ENCODE measurements at places on chromosomes 5 and 9.
A peak's percentile ranks its signal among the peaks of the same experiment; 100 is the strongest.

DNA sequence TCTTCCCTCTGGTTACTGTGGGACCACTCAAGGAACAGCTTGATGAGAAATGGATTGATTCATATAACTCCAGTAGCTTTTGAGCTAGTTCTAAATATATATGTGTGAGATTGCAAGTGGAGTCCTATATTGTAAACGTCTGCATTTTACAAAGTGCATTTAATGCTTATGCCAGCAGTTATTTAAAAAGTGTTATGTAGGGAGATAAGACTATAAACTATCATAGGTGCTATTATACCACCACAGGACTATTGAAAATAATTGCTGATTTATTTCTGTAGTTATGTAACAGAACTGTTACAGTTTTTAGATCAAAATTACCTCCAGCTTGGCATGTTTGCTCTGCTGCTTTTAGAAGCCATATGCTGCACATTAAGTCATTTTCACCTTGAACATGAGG, 36.2 kb downstream of the PTCD2 start:
- H3K4me1 ChIP-seq, result no peaks in the 10 kb centered on the region
- peaks cover 8% of the 10 kb centered on the region for H3K36me3 ChIP-seq
- H3K27me3 ChIP-seq, result no peaks in the 10 kb centered on the region

- no peaks in the 10 kb centered on the region for H3K36me3 ChIP-seq
- peaks cover 12% of the 10 kb centered on the region for H3K4me1 ChIP-seq
- H3K27me3 ChIP-seq, result no peaks in the 10 kb centered on the region
- H3K27ac ChIP-seq, result peak overlapping the region; percentile 91
These were observed 1.3 kb downstream of the TNPO1 start for GRCh38 chr5:72817671-72818266.

GRCh38 chr5:71679714-71680113, 39.4 kb upstream of the CARTPT start:
- no peaks in the 10 kb centered on the region for H3K36me3 ChIP-seq
- H3K4me3 ChIP-seq, result no peak overlapping the region
- H3K27me3 ChIP-seq, result peaks cover 4% of the 10 kb centered on the region
- H3K4me1 ChIP-seq, result no peaks in the 10 kb centered on the region
- DNase-seq, result no peak
- H3K27ac ChIP-seq, result no peak overlapping the region

GRCh38 chr5:179867476-179867875, 8.9 kb upstream of the MRNIP start:
- H3K4me3 ChIP-seq, result no peak overlapping the region
- no peak for DNase-seq
- H3K36me3 ChIP-seq, result peaks cover 7% of the 10 kb centered on the region
- H3K27me3 ChIP-seq, result no peaks in the 10 kb centered on the region
- no peak overlapping the region for H3K27ac ChIP-seq

- H3K27ac ChIP-seq, result no peak overlapping the region
- no peaks in the 10 kb centered on the region for H3K27me3 ChIP-seq
- no peaks in the 10 kb centered on the region for H3K36me3 ChIP-seq
- H3K4me3 ChIP-seq, result no peak overlapping the region
- H3K4me1 ChIP-seq, result no peaks in the 10 kb centered on the region
These were observed 51.4 kb upstream of the IRX2 start for GRCh38 chr5:2802693-2803365.

GRCh38 chr5:135184646-135185045, 150.6 kb upstream of the PITX1 start:
- H3K27me3 ChIP-seq, result no peaks in the 10 kb centered on the region
- H3K36me3 ChIP-seq, result no peaks in the 10 kb centered on the region
- no peaks in the 10 kb centered on the region for H3K4me1 ChIP-seq
- no peak for DNase-seq

GRCh38 chr9:137694962-137695875, 76.4 kb downstream of the EHMT1 start:
- H3K4me1 ChIP-seq, result peaks cover 7% of the 10 kb centered on the region
- no peak overlapping the region for H3K4me3 ChIP-seq
- no peaks in the 10 kb centered on the region for H3K36me3 ChIP-seq
- no peaks in the 10 kb centered on the region for H3K27me3 ChIP-seq
- DNase-seq, result no peak

- H3K4me1 ChIP-seq, result peaks cover 8% of the 10 kb centered on the region
- no peak within 1 kb of the TSS for H3K4me3 ChIP-seq
- no peaks in the 10 kb centered on the region for H3K36me3 ChIP-seq
- no peak within 1 kb of the TSS for H3K27ac ChIP-seq
These were observed at the start of gene ENTPD8 for GRCh38 chr9:137441289-137441934. Gene ENTPD8, minus strand, starts transcription at chr9:137441357. Its CDS starts 3,072 bp downstream, at chr9:137438285.

DNA sequence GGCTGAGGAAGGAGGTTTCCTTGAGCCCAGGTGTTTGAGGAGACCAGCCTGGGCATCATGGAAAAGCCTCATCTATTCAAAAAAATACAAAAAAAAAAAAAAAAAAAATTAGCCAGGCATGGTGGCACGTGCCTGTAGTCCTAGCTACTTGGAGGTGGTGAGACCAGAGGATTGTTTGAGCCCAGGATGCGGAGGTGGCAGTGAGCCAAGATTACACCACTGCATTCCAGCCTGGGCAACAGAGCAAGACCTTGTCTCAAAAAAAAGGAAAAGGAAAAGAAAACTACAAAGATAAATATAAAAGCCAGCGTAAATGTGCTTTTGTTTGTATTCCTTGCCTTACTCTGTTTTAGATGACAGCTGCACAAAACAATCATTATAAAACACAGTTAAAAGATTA, 2249.2 kb upstream of the C9orf72 start:
- H3K27ac ChIP-seq, result no peak overlapping the region
- no peak overlapping the region for H3K4me3 ChIP-seq
- H3K27me3 ChIP-seq, result no peaks in the 10 kb centered on the region
- H3K36me3 ChIP-seq, result no peaks in the 10 kb centered on the region
- no peak for DNase-seq

DNA sequence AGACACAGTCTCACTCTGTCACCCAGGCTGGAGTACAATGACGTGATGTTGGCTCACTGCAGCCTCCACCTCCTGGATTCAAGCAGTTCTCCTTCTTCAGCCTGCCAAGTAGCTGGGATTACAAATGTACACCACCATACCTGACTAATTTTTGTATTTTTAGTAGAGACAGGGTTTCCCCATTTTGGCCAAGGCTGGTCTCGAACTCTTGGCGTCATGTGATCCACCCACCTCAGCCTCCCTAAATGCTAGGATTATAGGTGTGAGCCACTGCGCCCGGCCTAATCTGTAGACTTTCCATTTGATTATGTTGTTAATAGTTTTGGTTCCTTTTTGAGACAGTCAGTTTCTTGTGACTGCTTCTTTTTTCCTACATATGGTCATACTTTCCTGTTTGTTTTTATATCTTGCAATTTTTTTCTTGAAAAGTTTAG, 31.0 kb downstream of the MTREX start:
- H3K4me3 ChIP-seq, result no peak overlapping the region
- peak; percentile 48 for DNase-seq
- no peaks in the 10 kb centered on the region for H3K36me3 ChIP-seq

GRCh38 chr9:94920420-94921091, 194.1 kb downstream of the AOPEP start:
- no peak for DNase-seq
- H3K4me3 ChIP-seq, result no peak overlapping the region
- no peaks in the 10 kb centered on the region for H3K27me3 ChIP-seq
- no peaks in the 10 kb centered on the region for H3K4me1 ChIP-seq

- H3K4me1 ChIP-seq, result no peaks in the 10 kb centered on the region
- no peak overlapping the region for H3K27ac ChIP-seq
- no peaks in the 10 kb centered on the region for H3K27me3 ChIP-seq
- DNase-seq, result no peak
- no peak overlapping the region for H3K4me3 ChIP-seq
These were observed 55.7 kb upstream of the FANCC start for GRCh38 chr9:95373069-95373681.

DNA sequence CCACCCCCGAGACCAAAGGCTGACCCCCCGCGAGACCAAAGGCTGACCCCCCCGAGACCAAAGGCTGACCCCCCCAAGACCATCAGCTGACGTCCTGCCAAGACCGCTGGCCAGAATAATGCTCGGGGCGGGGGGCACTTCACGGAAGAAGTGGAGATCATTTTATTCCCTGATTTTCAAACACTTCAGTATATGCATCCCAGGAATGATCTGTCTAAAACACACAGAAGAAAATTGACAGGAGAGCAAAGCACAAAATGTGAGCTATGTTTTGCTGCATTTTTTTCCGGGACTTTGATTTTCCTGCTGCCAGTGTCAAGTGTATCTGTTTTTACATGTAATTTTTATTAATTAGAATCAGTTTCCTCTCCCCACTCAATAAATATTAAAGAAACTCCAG, 67.1 kb downstream of the ADAMTS2 start:
- H3K27ac ChIP-seq, result no peak overlapping the region
- no peaks in the 10 kb centered on the region for H3K36me3 ChIP-seq
- H3K4me1 ChIP-seq, result no peaks in the 10 kb centered on the region

- H3K36me3 ChIP-seq, result no peaks in the 10 kb centered on the region
- DNase-seq, result no peak
- no peaks in the 10 kb centered on the region for H3K4me1 ChIP-seq
- H3K4me3 ChIP-seq, result no peak overlapping the region
- no peaks in the 10 kb centered on the region for H3K27me3 ChIP-seq
These were observed 19.8 kb downstream of the TNFSF15 start for GRCh38 chr9:114785866-114786650.

- H3K27me3 ChIP-seq, result no peaks in the 10 kb centered on the region
- H3K4me1 ChIP-seq, result no peaks in the 10 kb centered on the region
- no peaks in the 10 kb centered on the region for H3K36me3 ChIP-seq
- H3K27ac ChIP-seq, result no peak overlapping the region
- H3K4me3 ChIP-seq, result no peak overlapping the region
- no peak for DNase-seq
These were observed 1348.5 kb upstream of the WWC1 start for GRCh38 chr5:166942948-166943347.

DNA sequence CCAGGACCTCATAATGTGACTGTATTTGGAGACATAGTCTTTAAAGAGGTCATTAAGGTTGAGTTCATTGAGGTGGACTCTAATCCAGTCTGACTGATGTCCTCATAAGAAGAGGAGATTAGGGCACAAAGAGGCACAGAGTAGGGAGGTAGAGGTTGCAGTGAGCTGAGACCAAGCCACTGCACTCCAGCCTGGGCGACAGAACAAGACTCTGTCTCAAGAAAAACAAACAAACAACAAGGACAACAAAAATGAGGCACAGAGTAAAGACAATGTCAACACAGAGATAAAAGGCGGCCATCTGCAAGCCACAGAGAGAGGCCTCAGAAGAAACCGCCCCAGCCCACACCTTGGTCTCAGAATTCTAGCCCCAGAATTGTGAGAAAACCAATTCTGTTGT, 17.0 kb upstream of the TDRD7 start:
- no peaks in the 10 kb centered on the region for H3K27me3 ChIP-seq
- peaks cover 14% of the 10 kb centered on the region for H3K4me1 ChIP-seq
- H3K4me3 ChIP-seq, result no peak overlapping the region
- H3K36me3 ChIP-seq, result no peaks in the 10 kb centered on the region
- no peak overlapping the region for H3K27ac ChIP-seq

DNA sequence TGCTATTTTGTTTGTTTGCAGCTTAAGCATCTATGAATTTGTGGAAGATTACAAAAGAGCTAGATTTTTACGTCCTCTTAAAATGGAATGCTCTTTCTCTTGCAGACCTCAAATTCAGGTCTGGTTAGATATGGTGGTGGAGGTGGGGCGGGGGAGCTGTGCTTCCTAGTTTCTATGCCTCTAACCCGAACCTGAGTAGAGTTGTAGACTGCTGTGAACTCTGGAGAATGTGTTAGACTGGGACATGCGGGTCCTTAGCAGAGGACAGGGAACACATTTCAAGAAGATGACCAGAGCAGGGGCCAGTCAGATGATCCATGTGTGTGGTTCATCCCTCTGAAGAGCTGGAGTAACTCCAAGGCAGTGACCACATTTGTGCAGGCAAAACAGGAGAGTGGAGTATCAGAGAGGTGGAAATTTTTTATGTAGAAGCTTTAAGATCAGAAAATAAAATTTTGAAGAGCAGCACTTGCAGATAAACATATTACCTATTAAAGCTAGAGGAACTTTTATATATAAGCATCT, 154.9 kb downstream of the FAM174A start:
- H3K27me3 ChIP-seq, result no peaks in the 10 kb centered on the region
- H3K4me1 ChIP-seq, result no peaks in the 10 kb centered on the region
- DNase-seq, result no peak
- H3K36me3 ChIP-seq, result no peaks in the 10 kb centered on the region
- no peak overlapping the region for H3K4me3 ChIP-seq
- H3K27ac ChIP-seq, result no peak overlapping the region

DNA sequence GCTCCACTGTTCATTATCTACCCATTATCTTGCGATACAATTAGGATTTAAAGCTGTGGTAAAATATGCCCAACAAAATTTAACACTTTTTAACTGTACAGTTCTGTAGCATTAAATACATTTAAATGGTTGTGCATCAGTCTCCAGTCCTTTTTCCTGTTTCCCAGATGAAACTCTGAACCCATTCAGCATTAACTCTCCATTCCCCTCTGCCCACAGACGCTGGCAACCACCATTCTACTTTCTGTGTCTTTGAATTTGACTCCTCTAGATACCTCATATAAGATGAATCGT, 2.9 kb upstream of the TRIM7 start:
- DNase-seq, result no peak
- H3K27me3 ChIP-seq, result peaks cover 4% of the 10 kb centered on the region
- H3K4me1 ChIP-seq, result peaks cover 14% of the 10 kb centered on the region
- no peak overlapping the region for H3K27ac ChIP-seq
- peak overlapping the region; percentile 83 for H3K4me3 ChIP-seq

DNA sequence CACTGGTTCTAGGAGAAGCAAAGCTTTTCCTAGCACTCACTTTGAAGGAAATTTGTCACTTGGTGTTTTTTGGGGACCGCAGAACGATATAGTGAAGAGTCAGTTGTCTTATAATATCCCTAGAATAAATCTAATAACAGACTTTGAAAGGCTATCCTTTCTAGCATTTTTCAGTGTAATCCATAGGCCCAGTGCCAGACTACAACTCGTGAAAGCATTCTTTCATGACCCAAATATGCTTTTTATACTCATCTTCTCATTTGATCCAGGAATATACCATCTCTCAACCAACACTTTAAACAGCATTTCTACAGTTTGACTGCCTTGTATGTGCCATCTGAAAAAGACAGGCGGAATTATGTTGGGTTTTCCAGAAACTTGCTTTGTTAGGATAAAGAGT, 104.0 kb downstream of the ERCC6L2 start:
- DNase-seq, result no peak
- no peak overlapping the region for H3K27ac ChIP-seq
- no peaks in the 10 kb centered on the region for H3K36me3 ChIP-seq
- H3K27me3 ChIP-seq, result no peaks in the 10 kb centered on the region
- H3K4me3 ChIP-seq, result no peak overlapping the region
- no peaks in the 10 kb centered on the region for H3K4me1 ChIP-seq

GRCh38 chr5:34058532-34058931, 15.5 kb upstream of the C1QTNF3 start:
- no peak overlapping the region for H3K27ac ChIP-seq
- no peaks in the 10 kb centered on the region for H3K36me3 ChIP-seq
- DNase-seq, result no peak
- H3K4me1 ChIP-seq, result no peaks in the 10 kb centered on the region
- H3K27me3 ChIP-seq, result no peaks in the 10 kb centered on the region
